GM13977 (cell line): ENCODE measurements at places on chromosomes 13 and 19.

DNA sequence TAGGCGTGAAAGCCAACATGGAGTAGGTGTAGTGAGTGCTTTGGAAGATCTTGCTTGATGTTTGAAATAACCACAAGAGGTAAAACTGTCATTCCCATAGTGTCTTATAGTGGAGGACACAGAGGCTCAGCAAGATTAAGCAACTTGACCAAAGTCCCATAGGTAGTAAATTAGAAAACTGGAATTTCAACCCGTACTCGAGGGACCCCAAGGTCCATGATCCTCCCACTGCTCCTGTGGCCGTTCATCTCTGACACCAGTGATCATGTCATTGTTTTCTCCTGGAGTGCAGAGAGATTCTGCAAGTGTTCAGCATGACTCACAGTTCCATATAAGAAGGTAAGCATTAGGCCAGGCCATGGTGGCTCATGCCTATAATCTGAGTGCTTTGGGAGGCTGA lies 126.9 kb downstream of the FGF9 start:
- no peak for DNase-seq

- no peak for DNase-seq
Observed at GRCh38 chr13:96771486-96772367, 222.5 kb downstream of the OXGR1 start.

- no peak for DNase-seq
Observed at GRCh38 chr13:67493835-67494234, 263.7 kb upstream of the PCDH9 start.

DNA sequence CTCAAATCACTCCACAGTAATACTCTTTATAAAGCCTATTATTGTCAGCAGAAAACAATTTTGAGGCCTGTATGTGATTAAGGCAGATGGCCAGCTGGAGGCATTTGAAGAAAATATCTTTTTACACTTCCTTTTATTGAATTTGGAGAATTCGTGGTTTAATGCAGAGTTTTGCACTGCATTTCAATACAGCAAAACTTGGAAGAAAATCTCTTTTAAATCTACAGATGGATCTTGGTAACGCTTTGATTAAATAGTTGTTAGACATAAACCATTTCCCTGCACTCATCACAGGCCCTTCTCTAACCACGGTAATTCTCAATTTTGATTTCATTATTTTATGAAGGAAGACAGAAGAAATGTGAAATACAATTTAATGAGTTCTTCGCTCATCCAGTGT lies 185.7 kb downstream of the RFC3 start:
- DNase-seq, result no peak

- DNase-seq, result peak; percentile 85
Observed at GRCh38 chr19:39110263-39110967, 15.2 kb upstream of the PAK4 start.

- no peak for DNase-seq
Observed at GRCh38 chr13:114185182-114185971, 6.3 kb downstream of the CFAP97D2 start.

DNA sequence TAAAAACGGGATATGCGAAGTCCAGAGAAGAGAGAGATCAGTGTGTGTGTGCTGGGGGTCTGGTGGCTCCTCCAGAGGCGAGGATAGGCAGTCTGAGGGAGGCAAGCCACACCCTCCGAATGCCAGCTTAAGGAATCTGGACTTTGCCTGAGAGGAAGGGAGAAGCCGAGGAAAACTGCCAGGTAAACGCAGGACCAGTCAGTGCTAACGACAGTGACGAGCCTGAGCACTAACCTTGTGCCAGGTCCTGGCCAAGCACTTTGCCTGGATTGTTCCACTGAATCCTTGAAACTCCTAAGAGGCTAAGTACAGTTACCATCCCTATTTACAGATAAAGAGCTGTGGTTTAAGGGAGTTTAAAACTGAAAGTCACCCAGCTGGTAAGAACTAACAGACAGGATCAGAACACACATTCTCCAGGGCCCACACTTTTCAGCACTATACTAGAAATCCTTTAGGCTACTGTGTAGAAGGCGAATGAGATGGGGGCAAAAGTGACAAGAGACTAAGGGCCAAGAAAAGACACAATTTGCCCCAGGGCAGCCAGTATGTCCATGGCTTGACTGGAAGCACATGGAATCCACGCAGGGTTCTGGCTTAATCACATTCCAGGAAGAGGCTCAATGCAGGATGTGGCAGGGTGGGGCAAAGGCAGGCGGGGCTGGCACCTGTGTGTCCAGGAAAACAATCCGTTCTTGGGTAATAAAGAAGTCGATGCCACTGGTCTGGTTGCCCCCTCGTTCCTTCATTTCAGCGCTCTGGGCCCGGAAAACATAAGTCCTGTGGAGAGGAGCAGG lies 15.1 kb downstream of the SMG9 start:
- DNase-seq, result no peak

DNA sequence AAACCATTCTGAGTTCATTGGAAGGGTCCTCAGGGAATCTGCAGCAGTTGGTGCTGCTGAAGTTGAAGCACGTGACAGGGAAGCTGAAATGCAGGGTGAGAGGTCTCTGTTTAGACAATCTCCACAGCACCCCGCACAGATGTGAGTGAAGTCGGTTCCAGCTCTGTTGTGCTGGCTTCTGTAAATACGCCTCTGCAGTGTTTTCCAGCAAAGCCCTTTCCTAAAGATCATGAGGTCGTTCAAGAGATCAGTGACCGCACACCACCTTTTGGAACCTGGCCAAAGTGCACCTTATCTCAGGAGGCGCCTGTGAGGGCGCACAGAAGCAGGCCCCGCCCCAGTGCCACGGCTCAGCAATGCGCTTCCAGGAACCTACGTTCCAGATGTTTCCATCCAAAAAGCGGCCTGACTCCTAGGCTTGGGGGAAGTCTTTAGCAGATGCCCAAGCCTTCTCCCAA lies 10.8 kb downstream of the CUL4A start:
- no peak for DNase-seq

DNA sequence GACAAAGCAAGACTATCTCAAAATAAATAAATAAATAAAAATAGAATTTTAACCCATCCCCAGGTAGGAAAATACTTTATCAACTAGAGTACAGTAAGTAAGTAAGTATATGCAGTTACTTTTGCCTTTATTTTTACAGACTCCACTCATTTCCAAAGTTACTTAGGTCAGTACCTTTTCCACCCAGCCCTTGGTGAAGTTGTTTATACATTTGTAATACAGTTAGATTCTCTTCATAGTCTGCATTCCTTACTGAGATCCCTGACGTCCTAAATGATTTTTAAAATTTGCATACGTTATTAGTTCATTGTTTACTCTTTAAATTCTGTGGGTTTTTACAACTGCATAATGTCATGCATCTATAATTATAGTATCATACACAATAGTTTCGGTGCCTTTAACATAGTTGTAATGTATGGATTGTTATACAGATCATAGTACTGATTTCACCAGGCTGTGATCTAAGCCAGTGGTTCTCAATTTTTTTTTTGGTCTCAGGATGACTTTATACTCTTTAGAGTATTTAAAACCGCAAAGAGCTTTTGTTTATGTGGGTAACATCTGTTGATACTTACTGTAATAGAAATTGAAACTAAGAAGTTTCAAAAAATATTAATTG lies 10.4 kb downstream of the SETDB2 start:
- peak; percentile 59 for DNase-seq

GRCh38 chr13:33307843-33308242 lies 22.3 kb upstream of the STARD13 start:
- no peak for DNase-seq

DNA sequence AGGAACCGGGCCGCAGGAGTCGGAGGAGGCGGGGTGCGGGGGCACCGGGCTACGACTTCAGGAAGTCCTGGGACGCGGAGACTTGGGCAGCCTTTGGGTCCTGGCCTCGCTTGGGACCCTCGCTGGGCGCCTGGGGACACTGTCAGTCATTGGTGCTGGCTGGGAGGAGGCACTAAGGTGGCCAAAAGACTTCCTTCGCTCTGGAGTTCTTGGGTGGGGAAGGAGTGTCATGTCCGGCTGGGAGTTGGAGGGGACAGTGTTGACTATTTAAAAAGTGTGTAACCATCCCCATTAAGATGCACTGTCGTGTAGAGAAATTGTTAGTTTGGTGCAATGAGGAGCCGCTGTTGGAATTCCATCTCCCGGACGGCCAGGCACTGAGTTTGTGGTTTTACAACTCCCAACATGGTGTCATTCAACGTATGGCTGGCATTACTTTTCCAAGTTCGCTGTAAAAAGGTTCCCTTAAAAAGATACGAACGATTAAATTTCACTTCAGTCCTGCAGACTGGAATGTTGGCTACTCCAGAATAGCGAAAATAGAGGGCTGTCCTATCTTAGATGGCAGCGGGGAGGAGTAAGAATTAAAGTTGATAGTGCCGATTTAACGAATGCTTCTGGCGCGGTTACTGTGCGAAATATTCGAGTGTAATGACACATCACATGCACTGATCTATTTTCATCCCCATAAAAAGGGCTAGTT lies 776 bp downstream of the DNAJC3 start:
- DNase-seq, result no peak

DNA sequence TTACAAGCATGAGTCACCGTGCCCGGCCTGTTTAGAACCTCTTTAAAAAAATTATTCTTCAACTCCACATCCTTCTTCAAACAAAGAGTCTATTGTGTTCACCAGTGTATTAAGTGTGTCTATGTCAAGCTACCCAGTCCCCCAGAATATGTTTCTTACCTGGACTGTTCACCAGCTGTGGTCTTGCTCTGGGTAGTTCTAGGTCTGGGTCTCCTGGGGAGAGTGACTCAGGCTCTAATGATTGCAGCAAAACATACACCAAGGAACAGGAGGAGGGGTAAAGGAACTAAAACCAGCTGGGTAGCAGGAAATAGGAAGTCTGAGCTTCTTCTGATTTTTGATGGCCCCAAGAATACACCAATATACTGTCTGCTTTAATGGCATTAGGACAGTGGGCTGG lies at the start of gene FPR1:
TSS of gene FPR1 (minus strand) at position 224 of the 400 bp plus-strand sequence. CDS start 4,884 bp downstream, outside the sequence.
- no peak for DNase-seq

- peak; percentile 28 for DNase-seq
Observed at GRCh38 chr19:39778763-39779162, at the start of gene LEUTX. TSS of gene LEUTX (plus strand) at chr19:39778854. CDS start at chr19:39778921, 67 bp downstream.

GRCh38 chr19:19491321-19492025 lies 23.9 kb downstream of the TSSK6 start:
- no peak for DNase-seq

GRCh38 chr13:80973721-80974120 lies 632.8 kb upstream of the SPRY2 start:
- DNase-seq, result no peak

- no peak for DNase-seq
Observed at GRCh38 chr19:55635334-55635717, 5.5 kb upstream of the ZNF580 start.

DNA sequence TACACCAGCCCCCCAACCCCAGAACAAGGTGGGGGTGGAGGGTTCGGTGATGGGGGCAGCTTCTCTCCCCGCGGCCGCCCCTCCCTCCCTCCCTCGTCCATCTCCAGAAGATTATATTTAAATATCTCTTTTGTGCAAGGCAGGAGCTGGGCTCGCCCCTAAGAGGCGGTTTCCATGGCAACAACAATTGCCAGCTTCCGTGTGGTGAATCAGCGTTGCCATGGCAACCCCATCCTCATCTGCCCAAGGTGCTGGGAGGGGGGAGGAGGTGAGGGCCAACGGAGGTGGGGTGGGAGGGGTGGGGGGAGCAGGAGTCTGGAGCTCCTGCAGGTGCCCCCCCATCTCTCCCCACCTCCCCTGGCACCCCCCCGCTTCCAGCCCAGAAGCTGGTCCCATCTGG lies 46.4 kb downstream of the CELF5 start:
- DNase-seq, result peak; percentile 62

- DNase-seq, result no peak
Observed at GRCh38 chr19:52941941-52942385, 18.7 kb upstream of the ZNF888 start.

GRCh38 chr13:37351211-37351610 lies 245.7 kb upstream of the CSNK1A1L start:
- DNase-seq, result no peak

DNA sequence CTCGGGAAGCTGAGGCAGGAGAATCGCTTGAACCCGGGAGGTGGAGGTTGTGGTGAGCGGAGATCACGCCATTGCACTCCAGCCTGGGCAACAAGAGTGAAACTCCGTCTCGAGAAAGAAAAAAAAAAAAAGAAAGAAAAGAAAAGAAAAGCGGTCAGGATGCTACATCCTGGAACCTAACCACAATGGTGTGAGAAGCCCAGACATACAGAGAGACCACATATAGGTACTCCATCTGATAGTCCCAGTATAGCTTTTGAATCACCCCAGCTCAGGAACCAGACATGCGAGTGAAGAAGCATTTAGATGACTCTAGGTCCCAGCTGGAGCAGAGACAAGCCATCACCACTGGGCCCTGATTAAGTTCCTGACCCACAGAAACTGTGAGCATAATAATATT lies 3.2 kb downstream of the IFNL1 start:
- no peak for DNase-seq

DNA sequence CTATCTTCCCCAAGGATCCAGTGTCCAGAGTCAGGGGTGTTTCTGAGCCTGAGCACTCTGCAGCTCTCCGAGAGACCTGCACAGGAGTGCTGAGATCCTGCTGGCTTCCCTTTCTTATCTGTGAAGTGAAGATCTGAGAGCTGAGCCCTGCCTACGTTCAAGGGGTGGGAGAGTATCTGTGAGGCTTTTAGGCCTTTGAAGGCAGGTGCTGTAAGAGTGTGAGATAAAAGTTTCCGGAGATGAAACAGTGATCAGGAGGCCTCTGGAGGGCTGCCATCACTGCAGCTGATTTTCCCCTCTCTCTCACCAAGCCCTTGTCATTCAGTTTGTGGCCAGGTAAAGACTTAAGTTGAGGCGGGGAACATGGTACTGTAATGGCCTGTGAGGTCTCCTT lies 83.1 kb downstream of the AKAP11 start:
- peak; percentile 16 for DNase-seq

GRCh38 chr13:24127116-24127631 lies 33.3 kb upstream of the SPATA13 start:
- DNase-seq, result peak; percentile 34

- no peak for DNase-seq
Observed at GRCh38 chr13:40371531-40372125, 294.8 kb downstream of the FOXO1 start.
